Neural crest cell (in vitro differentiated cells): ENCODE measurements at places on chromosomes 1 and 21. TPM values are rescaled to one million over a fixed set of nuclear protein-coding genes. Genes with fewer than 3 reads are reported as not detected.
A peak's percentile ranks its signal among the peaks of the same experiment; 100 is the strongest.

MMP23B gene
- 1.7 and 2.3 TPM in 2 replicates for total RNA-seq

DNA sequence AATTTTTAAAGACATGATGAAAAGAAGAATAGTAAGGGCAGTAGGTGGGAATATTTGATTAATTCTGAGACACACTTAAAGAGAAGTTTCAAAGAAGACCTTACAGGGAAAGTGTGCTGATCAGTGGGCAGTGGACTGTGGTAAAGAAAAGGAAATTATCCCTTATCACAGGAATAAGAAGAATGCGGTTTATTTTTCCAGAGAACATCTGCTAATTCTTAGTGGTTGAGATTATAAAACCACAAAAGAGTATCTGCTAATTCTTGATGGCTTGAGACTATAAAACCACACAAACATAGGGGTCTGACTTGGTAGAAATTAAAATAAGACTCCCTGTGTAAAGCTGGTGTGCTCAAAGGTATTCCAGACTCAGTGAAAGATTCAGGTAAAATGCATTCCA is 60.0 kb upstream of the KCTD3 start:
- H3K4me3 ChIP-seq, result no peak overlapping the region
- no peak overlapping the region for H3K27ac ChIP-seq
- H3K27me3 ChIP-seq, result no peaks in the 10 kb centered on the region
- no peak for DNase-seq

GRCh38 chr1:231211005-231211857 is 29.8 kb upstream of the GNPAT start:
- no peak overlapping the region for H3K27ac ChIP-seq
- peak overlapping the region; percentile 78 for H3K4me3 ChIP-seq
- H3K36me3 ChIP-seq, result no peaks in the 10 kb centered on the region
- H3K4me1 ChIP-seq, result peaks cover 16% of the 10 kb centered on the region

GRCh38 chr1:245197911-245198379 is 43.2 kb downstream of the KIF26B start:
- no peak overlapping the region for H3K27ac ChIP-seq
- DNase-seq, result no peak
- H3K4me1 ChIP-seq, result peaks cover 67% of the 10 kb centered on the region
- no peak overlapping the region for H3K4me3 ChIP-seq
- H3K36me3 ChIP-seq, result no peaks in the 10 kb centered on the region

- DNase-seq, result no peak
- peaks cover 2% of the 10 kb centered on the region for H3K27me3 ChIP-seq
- no peak overlapping the region for H3K4me3 ChIP-seq
- peaks cover 6% of the 10 kb centered on the region for H3K4me1 ChIP-seq
- no peaks in the 10 kb centered on the region for H3K36me3 ChIP-seq
Observed at GRCh38 chr21:45856442-45856841, 125.1 kb upstream of the COL6A1 start.

DNA sequence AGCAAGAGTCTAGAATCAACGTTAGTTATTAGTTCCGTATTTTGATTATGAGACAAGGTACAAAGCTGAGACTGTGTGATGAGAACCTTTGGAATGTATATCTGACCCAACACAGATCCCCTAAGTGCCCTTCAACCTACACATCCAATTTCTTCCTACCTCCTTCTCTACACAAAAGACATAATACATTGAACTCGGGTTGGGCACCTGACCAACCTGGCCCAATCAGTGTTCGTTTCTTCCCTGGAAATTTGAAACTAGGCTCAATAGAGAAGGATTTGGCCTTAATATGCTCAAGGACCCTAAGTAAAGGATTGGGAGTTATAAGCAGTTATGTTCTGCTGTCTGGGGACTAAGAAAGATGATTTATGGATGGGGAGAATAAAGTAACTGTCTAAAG is 12.1 kb downstream of the ITSN1 start:
- no peaks in the 10 kb centered on the region for H3K27me3 ChIP-seq
- no peak overlapping the region for H3K27ac ChIP-seq
- DNase-seq, result no peak

- no peak overlapping the region for H3K4me3 ChIP-seq
- no peak for DNase-seq
- peaks cover 18% of the 10 kb centered on the region for H3K4me1 ChIP-seq
- no peaks in the 10 kb centered on the region for H3K27me3 ChIP-seq
- peaks cover 7% of the 10 kb centered on the region for H3K36me3 ChIP-seq
Observed at GRCh38 chr1:154578058-154578418, 10.5 kb downstream of the CHRNB2 start.

GRCh38 chr1:216173376-216173995 is 249.8 kb downstream of the USH2A start:
- no peaks in the 10 kb centered on the region for H3K36me3 ChIP-seq
- H3K27me3 ChIP-seq, result no peaks in the 10 kb centered on the region
- DNase-seq, result no peak

DNA sequence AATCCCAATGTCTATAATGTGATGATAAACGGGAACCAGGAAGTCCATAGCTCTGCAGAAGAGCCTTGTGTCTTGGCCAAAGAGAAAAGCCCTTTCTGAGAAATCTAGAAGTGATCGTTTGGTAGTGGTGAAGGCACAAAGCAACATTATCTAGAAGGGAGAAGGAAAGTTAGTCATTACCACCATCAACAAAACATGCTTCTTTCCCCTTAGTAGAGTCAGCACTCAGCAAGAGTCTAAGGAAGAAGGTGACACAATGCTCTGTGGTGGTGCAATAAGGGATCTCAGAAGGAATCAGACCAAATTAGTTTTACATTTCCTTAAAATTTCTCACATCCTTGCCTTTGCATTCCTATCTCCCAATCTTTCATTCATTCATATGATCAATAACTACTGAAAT is 134.4 kb upstream of the PRDX6 start:
- H3K36me3 ChIP-seq, result no peaks in the 10 kb centered on the region
- DNase-seq, result no peak
- no peak overlapping the region for H3K4me3 ChIP-seq
- no peak overlapping the region for H3K27ac ChIP-seq
- no peaks in the 10 kb centered on the region for H3K27me3 ChIP-seq
- peaks cover 7% of the 10 kb centered on the region for H3K4me1 ChIP-seq

USF1 gene
- 87.7 and 89.5 TPM in 2 replicates for total RNA-seq

GRCh38 chr1:81799939-81800694 is 617 bp upstream of the ADGRL2 start:
- H3K4me3 ChIP-seq, result peak overlapping the region; percentile 96
- H3K36me3 ChIP-seq, result no peaks in the 10 kb centered on the region
- H3K27ac ChIP-seq, result peak overlapping the region; percentile 99
- H3K4me1 ChIP-seq, result peaks cover 29% of the 10 kb centered on the region
- peak; percentile 69 for DNase-seq

- H3K36me3 ChIP-seq, result peaks cover 4% of the 10 kb centered on the region
- DNase-seq, result no peak
- H3K27me3 ChIP-seq, result no peaks in the 10 kb centered on the region
- no peak overlapping the region for H3K4me3 ChIP-seq
Observed at GRCh38 chr21:27519361-27519760, 552.5 kb upstream of the ADAMTS5 start.

PTPN22 gene
- total RNA-seq, result not detected in 2 replicates

GRCh38 chr1:26153966-26154532 is 4.8 kb upstream of the FAM110D start:
- H3K4me1 ChIP-seq, result peaks cover 34% of the 10 kb centered on the region
- no peak overlapping the region for H3K4me3 ChIP-seq
- DNase-seq, result no peak
- H3K27me3 ChIP-seq, result peaks cover 39% of the 10 kb centered on the region

DNA sequence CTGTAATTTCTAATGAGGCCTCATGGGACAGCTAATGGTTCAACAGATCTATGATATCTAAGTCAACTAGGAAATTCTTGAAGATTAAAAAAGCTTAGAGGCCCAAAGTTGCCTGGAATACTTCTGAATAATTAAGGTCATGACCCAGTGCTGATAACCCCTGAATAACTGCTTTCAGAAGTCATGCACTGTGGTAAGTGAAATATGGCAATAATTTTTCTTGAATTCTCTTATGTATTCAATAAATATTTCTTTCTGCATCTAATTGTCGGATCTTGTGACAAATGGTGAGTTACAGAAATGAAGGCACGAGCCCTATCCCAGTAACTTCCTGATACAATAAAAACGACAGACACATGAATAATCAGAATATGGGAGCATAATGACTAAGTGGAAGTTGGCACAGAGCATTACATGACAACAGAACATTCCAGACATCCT is 219.3 kb upstream of the GREM2 start:
- H3K27me3 ChIP-seq, result no peaks in the 10 kb centered on the region
- no peak for DNase-seq
- H3K36me3 ChIP-seq, result no peaks in the 10 kb centered on the region
- H3K4me3 ChIP-seq, result no peak overlapping the region
- no peaks in the 10 kb centered on the region for H3K4me1 ChIP-seq
- H3K27ac ChIP-seq, result no peak overlapping the region

DNA sequence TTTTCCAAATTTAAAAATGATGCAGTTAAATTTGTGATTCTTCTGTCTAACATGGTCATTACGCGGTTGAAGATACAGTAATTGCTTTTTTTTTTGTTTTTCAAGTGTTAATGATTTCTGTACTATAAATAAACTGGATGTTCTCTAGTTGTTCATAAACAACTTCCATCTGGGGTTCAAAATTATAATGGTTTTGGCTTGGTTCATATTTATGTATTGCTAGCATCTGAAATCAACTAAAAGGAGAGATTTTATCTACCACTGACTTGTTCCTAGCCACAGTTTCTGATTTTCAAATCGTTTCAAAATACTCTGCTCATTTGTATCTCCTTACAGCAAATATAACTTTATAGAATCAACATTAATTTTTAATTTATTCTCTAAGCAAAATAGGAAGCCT is 35.2 kb upstream of the PLPPR4 start:
- H3K4me3 ChIP-seq, result no peak overlapping the region
- H3K4me1 ChIP-seq, result no peaks in the 10 kb centered on the region
- no peak overlapping the region for H3K27ac ChIP-seq
- H3K27me3 ChIP-seq, result no peaks in the 10 kb centered on the region
- no peaks in the 10 kb centered on the region for H3K36me3 ChIP-seq

FAM72D gene
- total RNA-seq, result 5.9 and 6.2 TPM in 2 replicates

S100A14 gene
- not detected in 2 replicates for total RNA-seq

NCF2 gene
- not detected in 2 replicates for total RNA-seq

DNA sequence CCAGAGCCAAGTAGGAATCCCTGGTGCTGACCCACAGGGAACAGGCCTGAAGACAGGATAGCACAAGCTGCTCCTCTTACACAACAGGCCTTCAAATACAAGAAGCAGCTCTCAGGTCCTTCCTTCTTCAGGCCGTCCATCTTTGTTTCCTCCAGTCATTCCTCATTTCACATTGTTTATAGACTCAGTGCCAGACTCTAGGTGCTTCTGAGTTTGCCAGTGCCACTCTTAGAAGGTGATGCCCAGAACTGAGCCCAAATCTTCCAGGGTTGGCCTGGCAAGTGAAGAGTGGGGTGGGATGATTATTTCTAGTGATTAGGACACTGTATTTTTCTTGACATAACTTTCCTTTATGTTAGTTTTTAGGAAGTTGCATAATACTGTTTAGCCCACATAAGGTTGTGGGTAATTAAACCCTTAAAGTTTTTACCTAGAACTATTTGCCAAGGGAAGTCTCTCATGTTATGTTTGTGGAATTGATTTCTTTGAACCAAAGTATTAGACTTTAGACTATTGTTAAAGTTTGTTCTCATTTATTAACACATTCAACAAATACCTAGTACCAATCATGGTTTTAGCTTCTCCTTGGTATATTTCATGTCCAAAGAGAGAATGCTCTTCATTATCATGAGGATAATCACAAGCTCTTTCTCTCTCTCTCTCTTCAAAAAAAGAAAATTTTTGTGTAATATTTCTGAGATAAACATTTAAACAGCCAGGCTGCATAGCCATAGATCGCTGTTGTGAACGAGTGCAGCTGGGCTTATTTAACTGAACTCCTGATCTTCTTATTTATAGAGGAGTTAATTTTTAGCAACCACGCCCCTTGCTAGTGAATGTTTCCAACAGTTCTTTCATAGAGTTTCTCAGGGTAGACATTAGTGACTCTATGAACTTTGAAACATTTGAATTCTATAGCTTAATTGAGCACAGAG is 47.7 kb downstream of the PGM1 start:
- H3K27ac ChIP-seq, result no peak overlapping the region
- H3K4me3 ChIP-seq, result no peak overlapping the region
- H3K36me3 ChIP-seq, result peaks cover 12% of the 10 kb centered on the region
- no peak for DNase-seq
- peaks cover 23% of the 10 kb centered on the region for H3K4me1 ChIP-seq

PRELP gene
- 2.9 and 3.4 TPM in 2 replicates for total RNA-seq

GRCh38 chr1:184532199-184532598 is 145.4 kb downstream of the C1orf21 start:
- H3K27me3 ChIP-seq, result no peaks in the 10 kb centered on the region
- peaks cover 12% of the 10 kb centered on the region for H3K36me3 ChIP-seq
- H3K4me1 ChIP-seq, result peaks cover 14% of the 10 kb centered on the region
- DNase-seq, result no peak

CKS1B gene
- total RNA-seq, result 211 and 217 TPM in 2 replicates

DNA sequence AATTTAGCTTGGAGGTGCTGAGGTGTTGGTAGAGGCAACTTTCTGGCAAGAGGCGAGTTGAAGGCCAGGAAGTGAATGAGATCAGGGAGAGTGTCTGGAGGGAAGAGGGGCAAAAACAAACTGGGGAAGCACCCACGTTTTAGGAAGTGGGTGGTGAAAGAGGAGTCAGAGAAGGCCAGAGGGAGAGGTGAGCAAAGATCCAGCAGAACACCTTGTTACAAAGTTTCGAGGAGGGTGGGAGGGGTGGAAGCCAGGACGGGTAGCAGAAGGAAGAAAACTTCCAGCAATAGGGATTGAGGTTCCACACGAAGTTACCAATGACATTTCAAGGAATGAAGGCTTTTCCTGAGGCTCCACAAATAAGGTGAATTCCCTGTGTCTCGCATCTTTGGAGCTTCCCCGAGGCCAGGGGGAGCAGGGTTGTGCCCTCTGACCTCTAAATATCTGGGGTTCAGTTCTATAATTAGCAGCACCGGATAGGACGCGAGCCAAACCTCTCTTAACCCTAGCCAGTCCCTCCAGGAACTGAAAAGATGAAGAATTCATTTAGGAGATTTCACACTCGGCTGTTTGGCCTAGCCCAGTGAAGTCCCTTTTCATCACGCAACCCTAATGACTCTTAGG is 578 bp upstream of the SESN2 start:
- peak overlapping the region; percentile 27 for H3K27ac ChIP-seq
- H3K4me3 ChIP-seq, result peak overlapping the region; percentile 88
- no peak for DNase-seq
- no peaks in the 10 kb centered on the region for H3K36me3 ChIP-seq
- peaks cover 25% of the 10 kb centered on the region for H3K4me1 ChIP-seq

GRCh38 chr21:42392731-42393442 is 3.0 kb downstream of the TMPRSS3 start:
- H3K36me3 ChIP-seq, result no peaks in the 10 kb centered on the region
- peaks cover 30% of the 10 kb centered on the region for H3K4me1 ChIP-seq
- H3K4me3 ChIP-seq, result no peak overlapping the region
- no peak overlapping the region for H3K27ac ChIP-seq
- no peak for DNase-seq
- peaks cover 3% of the 10 kb centered on the region for H3K27me3 ChIP-seq

DNA sequence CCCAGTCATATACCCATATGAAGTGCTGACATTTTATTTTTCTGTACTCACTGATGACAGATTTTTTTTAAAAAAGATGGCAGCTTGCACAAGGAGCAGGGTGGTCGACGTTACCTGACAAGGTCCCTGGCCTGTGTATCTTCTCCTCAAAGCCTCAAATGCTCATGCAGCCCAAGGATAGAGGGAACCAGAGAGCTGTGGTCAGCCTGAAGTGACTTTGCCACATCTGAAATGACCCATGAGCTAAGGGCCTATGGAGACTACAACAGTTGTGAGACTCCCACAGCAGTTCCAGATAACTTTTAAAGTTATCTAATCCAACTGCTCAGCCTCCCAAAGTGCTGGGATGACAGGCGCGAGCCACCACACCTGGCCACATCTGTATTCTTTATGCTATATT is 131.1 kb downstream of the GLUL start:
- no peaks in the 10 kb centered on the region for H3K27me3 ChIP-seq
- no peaks in the 10 kb centered on the region for H3K36me3 ChIP-seq
- no peak for DNase-seq
- H3K27ac ChIP-seq, result no peak overlapping the region
- H3K4me3 ChIP-seq, result no peak overlapping the region
